Cerebellum (tissue), 4 donors: ENCODE measurements at places on chromosomes 5 and 9. TPM values are rescaled to one million over a fixed set of nuclear protein-coding genes. Genes with fewer than 3 reads are reported as not detected.

TJP2 gene
- total RNA-seq, result 23.0 TPM

ZNF454 gene
- total RNA-seq, result 13.9 TPM

CCNJL gene
- 7.4 TPM for total RNA-seq

CDK5RAP2 gene
- total RNA-seq, result 42.4 TPM

DNA sequence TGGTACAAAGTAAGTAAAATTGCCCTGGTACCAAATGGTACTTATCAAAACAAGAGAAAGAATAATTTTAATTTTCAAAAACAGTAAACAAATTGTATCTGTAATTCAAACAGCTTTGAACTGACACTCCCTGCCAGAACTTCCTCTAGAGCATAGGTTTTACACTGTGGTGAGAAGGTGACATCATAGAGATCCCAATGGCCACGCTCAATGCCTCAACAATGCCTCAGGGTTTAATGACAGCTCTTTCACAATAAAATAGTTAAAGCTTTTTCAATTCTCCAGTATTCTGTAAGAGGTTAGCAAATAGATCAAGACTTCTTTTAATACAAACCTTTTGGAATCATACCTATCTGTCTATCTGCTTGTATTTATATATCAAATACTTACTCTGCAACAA is 437.1 kb downstream of the PRR16 start:
- no peak for DNase-seq

DNA sequence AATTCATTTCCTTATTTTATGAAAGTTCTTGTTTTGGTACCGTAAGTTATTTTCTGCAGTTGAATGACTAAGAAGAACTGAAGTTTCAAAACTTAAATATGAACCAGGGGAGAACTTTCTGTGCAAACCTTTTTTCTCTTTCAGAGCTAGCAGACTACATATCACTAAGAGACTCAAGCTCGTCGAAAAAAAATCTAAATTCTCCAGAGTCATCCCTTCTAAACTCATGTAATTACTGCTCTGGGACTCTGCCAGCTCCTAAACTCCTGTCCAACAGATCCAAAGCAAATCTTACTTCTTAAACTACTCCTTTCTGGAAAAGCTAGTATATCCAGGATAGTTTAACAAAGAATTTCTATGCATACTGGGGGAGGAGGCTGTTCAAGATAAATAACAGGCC is 87.0 kb upstream of the NR5A1 start:
- no peak for DNase-seq

- no peak for DNase-seq
These were observed 302.9 kb downstream of the CEMIP2 start for GRCh38 chr9:71465392-71465791.

DNA sequence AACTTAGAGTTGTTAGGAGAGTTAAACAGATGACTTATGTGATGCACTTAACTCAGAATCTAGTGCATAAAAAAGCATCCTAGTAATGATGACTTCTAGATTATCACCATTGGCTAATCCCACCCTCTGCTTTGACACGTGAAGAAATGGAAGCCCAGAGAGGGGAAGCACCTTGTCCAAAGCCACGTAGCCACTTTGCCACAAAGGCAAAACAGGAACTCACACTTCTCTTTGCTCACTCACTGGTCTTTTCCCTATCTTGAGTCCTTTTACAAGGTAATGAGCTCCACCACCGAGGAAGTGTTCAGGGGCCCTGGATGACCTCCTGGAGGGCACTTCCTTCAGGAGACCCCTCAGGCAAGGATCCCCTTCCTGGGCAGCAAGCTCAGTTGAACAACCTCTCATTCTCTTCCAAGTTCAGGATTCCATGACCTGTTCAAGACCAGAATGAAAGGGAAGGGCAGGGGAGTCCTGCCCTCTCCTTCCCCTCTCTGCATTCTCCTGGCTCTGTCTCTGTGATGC is 89.7 kb downstream of the HRH2 start:
- DNase-seq, result no peak

GRCh38 chr9:3941758-3942157 is 358.1 kb downstream of the GLIS3 start:
- no peak for DNase-seq

GRCh38 chr5:175614223-175614815 is 43.6 kb upstream of the HRH2 start:
- DNase-seq, result no peak

DNA sequence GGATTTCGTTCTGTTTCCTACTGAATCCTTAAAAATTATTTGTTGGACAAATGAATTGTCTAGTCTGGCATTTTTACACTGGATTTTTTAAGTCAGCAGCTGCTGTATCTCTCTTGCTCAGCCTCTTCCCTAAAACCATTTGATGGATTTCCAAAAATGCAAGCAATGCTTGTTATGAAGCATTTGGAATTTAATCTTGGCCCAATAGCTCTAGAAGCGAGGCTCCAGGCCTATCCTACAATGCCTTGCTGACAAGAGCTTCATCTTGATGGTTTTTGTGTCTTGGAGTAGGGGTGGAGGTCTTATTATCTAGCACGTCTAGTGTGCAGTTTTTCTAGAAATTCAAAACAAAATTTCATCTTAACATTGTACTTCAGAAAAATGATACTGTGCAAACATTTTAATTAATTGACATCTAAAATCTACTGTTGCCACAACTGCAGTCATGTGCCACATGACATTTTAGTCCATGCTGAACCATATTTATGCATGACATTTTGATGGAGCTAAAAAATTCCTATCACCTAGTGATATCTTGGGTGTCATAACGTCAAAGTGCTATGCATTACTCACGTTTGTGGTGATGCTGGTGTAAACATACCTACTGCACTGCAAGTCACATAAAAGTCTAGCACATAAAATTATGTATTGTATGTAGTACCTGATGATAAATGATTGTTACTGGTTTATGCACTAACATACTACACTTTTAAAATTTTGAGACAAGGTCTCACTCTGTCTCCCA is 5.9 kb upstream of the RAD23B start:
- no peak for DNase-seq
